ENCODE measurements at places on chromosomes 6 and 20.

GRCh38 chr20:51470907-51471411, 71.6 kb downstream of the NFATC2 start:
- DNase-seq: no peak

- no peak for DNase-seq
Measured at GRCh38 chr20:62897666-62898065, 28.6 kb downstream of the DIDO1 start.

- DNase-seq: no peak
Measured at GRCh38 chr6:30937265-30937664, 3.5 kb upstream of the MUCL3 start.

DNA sequence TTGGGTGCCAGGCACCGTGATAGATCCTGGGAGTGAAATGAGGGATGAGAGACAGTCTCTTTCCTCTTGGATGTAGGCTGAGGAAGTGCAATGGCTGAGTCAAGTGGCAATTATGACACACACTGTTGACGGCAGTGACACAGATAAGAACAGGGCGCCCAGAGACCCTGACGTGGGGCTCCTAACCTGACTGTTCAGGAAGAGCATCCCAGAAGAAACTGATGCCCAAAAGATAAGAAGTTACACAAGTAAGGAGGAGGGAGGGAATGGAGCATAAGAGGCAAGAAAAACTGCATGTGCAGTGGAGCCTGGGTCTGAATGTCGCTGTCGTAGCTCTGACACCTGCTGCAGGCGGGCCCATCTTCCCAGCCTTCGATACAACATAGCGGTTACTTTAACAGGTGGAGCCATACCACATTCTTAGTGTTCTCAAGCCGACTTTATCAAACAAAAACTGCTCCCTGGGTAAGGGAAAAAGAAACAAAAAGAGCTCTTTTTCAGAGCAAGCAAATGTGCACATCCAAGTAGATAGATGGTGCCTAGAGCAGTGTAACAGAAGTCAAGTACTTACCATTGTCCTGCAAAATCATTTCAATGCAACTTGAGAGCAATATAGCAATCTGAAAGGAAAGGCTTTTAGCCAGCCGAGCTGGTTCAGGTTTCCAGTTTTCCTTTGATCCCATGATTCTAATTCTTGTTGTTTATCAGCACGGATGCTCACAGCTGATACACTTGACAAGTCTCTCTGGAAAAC, 463.9 kb upstream of the JARID2 start:
- DNase-seq: no peak

- DNase-seq: no peak
Measured at GRCh38 chr20:21146215-21146614, 20.3 kb downstream of the KIZ start.

DNA sequence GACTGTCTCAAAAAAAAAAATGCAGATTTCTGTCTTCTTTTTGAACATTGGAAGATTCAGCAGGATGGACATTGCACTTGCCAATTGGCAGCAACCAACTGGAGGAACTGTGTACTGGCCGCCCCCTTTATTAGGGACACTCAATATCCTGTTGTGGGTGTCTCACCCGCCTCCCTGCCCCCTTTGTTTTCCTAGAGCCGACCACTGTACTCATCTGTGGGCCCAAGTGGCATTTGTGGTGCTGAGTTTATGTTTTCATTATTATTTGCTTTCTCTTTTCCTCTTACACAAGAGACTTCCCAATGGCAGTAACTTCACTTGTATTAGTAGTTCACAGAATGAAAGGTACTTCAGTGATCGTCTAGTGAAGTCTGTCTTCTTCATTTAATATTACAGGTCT, 125.3 kb downstream of the SASH1 start:
- DNase-seq: no peak

DNA sequence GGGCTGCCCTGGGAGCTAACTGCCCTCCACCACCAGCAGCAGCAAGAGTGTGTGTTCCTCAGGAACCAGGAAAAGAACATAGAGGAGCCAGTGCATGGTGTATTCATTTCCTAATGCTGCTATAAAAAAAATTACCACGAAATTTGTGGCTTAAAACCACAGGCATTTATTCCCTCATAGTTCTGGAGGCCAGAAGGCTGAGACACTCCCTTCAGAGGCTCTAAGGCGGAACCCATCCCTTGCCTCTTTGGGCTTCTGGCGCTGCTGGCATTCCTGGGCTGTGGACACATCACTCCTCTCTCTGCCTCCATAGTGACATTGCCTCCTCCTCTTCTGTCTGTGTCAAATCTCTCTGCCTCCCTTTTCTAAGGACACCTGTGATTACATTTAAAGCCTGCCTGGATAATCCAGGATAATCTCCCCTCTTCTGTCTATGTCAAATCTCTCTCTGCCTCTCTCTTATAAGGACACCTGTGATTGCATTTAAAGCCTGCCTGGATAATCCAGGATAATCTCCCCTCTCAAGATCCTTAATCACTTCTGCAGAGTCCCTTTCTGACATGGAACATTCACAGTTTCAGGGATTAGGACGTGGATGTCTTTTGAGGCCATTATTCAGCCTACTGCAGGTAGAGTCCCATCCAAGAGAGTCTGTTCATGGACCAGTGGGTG, 54.7 kb downstream of the NDUFAF5 start:
- no peak for DNase-seq

GRCh38 chr20:15918631-15919030, 654.6 kb downstream of the KIF16B start:
- DNase-seq: no peak

DNA sequence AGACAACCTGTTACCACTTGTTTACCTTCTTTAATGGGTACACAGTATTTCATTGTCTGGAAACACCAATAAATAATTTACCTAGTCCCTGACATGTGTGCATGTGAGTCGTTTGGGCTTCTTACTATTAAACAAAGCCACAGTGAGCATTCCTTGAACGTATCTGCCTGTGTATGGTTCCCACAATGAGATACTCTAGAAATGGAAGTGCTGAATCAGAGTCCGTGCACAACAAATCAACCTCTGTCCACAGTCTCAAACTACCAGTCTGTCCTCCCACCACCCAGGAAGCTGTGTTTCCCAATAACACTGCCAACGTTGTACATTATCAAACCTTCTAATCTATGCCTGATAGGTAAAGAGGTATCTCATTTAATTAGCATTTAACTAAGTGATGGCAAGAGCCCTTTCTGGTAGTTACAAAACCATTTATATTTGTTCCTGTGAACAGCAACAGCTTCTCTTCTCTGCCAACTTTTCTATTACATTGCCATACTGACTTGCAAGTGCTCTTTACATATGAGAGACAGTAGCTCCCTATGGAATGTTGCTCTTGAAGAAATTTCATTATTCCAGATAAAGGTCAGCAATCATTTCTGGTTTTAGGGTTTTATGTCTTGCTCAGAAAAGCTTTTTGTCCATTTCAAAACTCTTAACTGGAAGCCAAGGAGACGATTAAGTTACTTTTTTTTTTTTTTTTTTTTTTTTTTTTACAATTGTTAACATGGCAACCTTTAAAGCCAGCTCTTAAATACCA, 14.7 kb downstream of the JAG1 start:
- no peak for DNase-seq

GRCh38 chr6:158422629-158423238, 110.5 kb downstream of the TULP4 start:
- DNase-seq: no peak

DNA sequence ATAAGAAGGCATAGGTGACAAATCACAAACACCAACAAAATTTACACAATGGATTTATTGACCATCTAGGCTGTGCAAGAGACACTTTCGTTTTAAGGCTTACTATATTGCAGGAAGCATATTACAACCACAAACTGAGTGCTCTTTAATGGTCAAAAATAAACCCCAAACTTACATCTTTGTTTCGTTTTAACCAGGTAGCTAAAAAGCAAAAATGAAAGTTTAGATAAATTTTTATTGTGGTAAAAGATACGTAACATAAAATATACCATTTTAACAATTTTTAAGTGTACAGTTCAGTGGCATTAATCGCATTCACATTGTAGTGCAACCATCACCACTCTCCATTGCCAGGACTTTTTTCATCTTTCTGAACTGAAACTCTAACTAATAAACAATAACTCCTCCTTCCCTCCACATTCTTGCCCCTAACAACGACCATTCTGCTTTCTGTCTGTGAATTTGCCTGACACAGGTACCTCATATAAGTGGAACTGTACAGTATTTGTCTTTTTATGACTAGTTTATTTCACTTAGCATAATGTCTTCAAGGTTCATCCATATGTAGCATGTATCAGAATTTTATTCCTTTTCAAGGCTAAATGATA, 32.3 kb upstream of the DUSP22 start:
- no peak for DNase-seq

DNA sequence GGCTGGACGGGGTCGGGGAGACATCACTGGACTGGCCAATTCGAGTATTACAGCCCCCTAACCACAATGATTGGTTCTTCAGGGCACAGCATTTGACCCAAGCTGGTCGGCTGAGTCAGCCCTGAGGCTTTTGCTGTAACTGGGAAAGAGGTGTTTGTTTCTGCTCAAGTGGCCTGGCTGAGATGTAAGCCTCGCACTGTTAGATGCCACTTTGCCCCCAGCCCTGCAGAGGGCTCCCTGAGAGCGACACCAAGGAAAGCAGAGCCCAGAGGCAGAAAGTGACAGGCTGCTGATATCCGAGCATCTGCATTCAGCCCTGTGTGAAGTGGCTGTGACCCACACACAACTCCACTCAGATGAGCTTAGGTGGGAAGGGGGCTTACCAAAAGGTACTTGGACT, 19.4 kb downstream of the ERGIC3 start:
- DNase-seq: peak; percentile 28

- no peak for DNase-seq
Measured at GRCh38 chr20:12598894-12599293, 409.9 kb upstream of the SPTLC3 start.

DNA sequence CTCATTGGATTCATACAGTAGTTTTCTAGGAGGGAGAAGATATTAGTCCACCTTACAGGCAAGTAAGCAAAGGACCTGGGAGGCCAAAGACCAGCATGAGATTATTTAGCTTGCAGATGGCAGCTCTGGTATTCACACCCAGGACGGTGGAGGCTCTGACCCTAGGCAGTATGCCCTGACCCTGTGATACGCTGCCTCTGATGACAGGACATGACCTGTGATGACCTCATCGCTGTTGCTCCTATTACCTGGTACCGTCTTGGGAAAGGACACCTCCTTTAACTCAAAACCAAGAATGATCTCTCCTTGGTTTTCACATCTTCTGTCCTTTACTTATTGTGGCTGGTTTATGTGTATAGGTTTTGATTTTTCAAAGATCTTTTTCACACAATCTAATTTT, 298.6 kb downstream of the CLIC5 start:
- DNase-seq: no peak

Data from Calu3 (cell line).